GM19239 (cell line): ENCODE measurements at places on chromosomes 13 and 19.

GRCh38 chr13:60370343-60370742, 26.7 kb upstream of the TDRD3 start:
- no peak for DNase-seq

- DNase-seq = no peak
Observed at GRCh38 chr13:38361542-38362262, 12.1 kb downstream of the UFM1 start.

GRCh38 chr13:23867027-23867491, 22.1 kb downstream of the MIPEP start:
- no peak for DNase-seq

DNA sequence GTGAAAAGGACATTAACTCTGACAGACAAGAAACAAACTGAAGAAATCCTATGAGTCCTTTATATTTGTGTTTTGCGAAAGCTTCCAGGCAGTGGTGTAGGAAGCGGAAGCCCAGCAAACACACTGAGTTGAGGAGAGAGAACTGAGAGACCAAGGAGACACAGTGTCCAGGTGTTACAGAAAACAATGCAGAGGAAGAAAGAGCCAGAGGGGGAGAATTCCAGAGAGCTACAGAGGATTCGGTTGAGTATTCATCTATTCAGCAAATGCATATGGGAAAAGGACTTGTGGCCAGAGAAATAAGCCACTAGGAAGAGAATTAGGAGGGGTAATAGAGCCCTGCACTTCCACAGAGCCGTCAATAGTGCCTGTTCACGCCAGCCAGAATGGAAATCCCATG, 183.5 kb downstream of the LIG4 start:
- DNase-seq = no peak

DNA sequence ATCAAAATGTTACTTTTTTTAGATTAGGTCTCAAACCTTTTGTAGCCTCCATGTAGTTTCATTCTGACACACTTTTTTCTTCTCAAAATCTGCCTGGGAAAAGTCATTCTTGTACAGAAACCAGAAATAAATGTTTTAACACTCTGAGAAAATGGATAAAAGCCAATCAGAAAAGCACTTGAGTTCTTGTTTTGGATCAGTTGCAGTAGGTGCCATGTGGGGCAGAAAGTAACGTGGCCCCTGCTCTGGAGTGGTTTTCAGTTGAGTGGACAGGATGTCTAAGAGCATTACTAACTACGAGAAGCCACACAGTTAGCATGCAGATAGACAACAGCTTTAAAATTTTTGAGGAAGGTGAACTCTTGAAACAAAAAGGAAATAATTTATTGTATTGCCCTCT, 19.1 kb downstream of the GPR183 start:
- peak; percentile 32 for DNase-seq

GRCh38 chr13:113565526-113566226, 18.9 kb upstream of the TFDP1 start:
- no peak for DNase-seq

- no peak for DNase-seq
Observed at GRCh38 chr13:103288114-103288513, 221.9 kb upstream of the SLC10A2 start.

- DNase-seq = no peak
Observed at GRCh38 chr13:100203696-100204367, 114.9 kb downstream of the PCCA start.

- no peak for DNase-seq
Observed at GRCh38 chr13:41577436-41577835, 120.1 kb downstream of the RGCC start.

- no peak for DNase-seq
Observed at GRCh38 chr13:25248071-25248470, 39.2 kb downstream of the MTMR6 start.

DNA sequence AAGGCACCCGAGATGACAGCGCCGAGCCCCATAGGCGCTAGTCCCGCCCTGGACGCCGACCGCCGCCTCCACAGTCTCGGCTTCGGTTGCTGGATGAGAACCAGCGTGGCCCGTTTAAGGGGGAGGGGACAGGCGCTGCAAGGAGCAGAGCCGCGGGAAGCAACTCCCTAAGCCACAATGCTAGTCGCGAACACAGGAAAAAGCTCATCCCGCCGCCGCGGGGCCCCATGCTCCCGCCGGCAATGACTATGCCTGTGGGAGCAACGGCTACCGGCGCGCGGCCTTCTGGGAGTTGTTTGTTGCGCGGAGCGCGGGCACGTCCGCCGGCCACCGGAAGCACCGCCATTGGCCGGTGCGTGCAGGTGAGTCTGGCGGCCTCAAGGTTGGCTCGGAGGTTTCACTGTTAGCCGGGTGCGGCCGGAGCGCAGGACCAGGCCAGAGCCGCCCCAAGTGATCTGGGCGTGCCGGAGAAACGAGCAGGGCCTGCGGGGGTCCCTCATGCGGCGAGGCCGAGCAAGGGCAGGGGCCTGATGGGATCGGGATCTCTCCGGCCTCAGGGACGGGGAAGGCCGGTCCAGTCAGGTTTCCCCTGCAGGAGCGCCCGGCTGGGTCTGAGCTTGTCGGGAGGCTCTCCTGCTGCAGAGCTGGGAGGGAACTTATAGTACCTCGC, at the start of gene ZNF544:
ZNF544 (plus strand) TSS at position 330 of the 670 bp plus-strand sequence. CDS start 15,110 bp downstream, outside the sequence.
- DNase-seq = peak; percentile 82

DNA sequence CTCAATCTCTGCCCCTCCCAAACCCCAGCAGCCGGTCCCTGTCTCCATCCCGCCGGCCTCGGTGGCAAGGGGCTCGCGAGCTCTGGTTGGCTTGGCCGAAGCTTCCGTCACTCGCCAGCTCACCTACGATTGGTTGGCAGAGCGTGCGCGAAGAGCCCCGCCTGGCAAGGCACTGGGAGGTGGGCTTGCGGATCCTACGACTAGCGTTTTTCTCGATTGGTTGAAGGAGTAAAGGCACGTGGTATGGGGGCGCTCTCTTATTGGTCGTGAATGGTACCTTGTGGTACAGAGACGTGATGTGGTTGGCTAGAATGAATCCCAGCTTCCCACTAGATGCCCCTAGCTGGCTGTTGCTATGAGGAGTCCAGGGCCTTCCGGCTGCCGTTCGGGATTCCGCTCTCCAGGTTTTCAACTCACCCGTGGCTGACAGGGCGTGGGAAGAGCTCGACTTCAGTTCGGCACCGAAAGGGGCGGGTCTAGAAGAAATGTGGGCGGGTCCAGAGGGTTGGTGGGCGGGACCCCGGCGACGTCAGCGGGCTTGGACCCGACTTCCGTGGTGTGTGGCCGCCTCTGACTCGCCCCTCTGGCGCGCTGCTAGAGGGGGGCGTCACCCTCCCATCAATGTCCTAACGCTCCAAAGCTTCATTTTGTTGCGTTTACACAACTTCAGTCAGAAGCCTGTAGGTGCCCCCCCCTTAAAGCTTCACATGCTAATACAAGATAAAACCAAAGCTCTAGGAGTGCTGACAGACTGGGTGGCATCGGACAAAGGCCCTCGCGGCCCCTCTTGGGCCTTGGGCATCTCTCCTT, 847 bp upstream of the RAP2A start:
- peak; percentile 64 for DNase-seq

- no peak for DNase-seq
Observed at GRCh38 chr19:31803835-31804446, 454.7 kb upstream of the TSHZ3 start.

- no peak for DNase-seq
Observed at GRCh38 chr13:102930566-102930965, 84.7 kb downstream of the ERCC5 start.

DNA sequence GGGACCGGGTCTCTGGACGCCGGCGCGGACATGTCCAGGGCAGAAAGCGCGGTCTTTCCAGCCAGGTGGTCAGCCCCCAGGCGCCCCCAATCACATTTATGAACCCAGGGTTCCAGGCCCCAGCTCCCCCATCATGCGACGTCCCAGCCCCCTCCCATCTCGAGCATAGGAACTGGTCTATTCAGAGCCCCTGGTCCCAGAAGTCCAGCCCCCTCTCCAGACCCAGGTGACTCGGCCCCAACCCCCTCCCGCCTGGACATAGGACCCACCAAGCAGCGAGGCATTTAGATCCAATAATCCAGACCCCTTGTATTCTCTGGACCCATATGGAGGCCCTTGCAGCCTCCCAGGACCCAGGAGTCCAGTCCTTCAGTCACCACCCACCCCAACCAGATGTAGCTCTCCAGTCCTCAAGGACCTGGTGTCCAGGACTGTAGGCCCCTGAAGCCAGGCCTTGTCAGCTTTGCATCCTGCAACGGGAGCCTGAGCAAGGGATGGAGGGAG, 501 bp downstream of the APLP1 start:
- DNase-seq = no peak

GRCh38 chr19:6503407-6504201, 1.5 kb upstream of the TUBB4A start:
- no peak for DNase-seq

DNA sequence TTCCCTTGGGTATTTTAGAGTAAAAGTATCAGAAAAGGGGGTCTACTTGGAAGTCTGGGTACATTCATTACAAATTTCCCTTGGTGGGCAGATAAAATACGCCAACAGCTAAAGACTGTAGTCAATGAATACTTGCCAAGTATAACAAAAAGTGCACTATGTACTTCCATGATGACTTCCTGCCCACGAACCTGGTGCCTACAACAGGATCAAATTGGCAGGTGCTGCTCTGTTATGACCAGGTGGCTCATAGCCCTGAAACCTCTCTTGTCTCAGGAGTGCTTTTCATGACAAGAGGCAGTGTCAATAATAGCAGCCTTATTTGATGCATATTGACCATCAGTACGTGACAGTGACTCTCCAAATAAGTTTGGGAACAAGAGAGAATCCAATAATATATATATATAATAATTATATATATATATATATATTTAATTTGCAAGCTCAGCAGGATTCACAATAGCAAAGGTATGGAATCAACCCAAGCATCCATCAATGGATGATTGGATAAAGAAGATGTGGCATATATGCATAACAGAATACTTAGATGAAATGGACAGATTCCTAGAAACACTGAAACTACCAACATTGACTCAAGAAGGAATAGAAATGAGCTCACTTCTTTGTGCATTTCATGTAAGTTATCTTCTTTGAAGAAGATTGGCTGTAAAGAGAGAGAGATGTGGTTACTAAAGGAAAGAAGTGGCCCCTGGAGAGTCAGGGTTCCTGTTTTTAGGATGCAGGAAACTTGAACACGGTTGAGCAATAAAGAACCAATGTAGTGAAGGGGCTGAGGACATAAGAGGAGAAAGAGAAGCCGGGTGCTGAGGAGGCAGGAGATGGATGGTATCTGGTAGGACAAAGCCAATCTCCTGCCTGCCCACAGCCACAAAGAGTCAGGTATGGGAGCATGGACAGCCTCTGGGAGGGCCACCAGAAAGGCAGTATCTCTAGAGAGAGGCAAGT, 52.0 kb upstream of the GTF2F2 start:
- no peak for DNase-seq

DNA sequence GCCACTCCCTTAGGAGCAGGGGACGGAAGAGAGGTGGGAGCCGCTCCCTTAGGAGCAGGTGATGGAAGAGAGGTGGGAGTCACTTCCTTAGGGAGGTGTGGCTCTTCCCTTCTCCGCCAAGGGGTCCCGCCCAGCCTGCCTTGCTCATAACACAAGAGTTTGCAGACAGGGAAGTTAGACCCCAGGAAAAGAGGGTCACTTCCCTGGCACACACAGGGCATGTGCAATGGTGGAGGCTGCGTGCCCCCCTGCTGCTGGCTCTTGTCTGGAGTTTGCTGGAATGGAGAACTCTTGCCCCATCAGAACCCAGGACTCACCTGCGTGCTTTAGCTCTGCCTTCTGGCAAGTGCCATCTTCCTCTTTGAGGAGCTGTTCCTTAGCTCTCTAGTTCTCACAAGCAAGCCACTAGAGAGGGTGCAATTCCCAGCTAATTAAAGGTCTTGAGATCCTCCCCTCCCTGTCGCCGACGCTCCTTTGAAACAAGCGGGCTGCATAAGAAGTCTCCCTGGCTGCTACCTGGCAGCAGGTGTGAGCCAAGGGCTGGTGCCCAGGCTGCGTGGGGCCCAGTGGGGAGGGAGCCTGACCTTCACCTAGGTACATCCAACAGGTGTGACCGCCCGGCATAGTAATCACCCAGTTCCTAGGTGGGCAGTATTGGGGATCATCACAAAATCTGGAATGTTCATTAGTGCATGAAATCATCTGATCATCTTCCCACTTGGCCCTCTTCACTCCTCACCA, 281.6 kb downstream of the ZNF536 start:
- DNase-seq = no peak

GRCh38 chr13:91270031-91270430, 77.5 kb upstream of the MIR17HG start:
- DNase-seq = no peak

DNA sequence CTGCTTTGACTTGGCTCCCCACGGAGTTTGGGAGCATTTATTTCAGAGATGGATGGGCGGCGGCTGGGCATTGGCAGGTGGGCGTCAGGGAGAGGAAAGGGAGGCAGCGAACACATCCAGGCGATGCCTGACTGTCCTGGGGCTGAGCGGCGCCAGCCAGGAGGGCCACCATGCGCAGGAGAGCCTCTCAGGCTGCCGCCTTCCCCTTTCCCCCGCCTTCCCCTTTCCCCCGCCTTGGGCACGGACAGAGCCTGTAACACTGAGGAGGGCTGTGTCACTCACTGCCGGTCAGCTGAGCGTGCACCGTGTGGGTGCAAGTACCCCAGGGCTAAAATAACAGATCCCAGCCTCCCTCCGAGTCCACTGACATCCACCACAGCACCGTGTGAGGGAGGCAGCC, 11.4 kb downstream of the MCF2L start:
- DNase-seq = no peak

GRCh38 chr19:51691074-51691583, 2.0 kb upstream of the SPACA6 start:
- no peak for DNase-seq

DNA sequence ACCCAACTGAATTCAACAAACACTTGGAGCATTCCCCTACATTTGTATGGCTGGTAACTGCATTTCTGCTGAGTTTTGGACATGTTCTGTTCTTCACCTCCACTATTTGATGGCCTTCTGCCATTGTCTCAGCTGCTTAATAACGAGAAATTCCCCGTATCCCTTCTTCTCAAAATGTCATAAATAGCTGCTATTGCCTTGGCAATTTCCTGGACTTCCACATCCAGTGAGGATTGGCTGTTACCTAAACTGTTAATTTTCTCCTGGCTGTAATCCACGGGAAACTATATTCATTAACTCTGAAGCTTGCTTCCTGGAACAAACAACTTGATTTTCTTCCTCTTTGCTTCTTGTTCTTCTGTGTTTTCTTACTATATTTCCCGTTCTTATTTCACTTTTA, 69.5 kb upstream of the TDRD3 start:
- no peak for DNase-seq

DNA sequence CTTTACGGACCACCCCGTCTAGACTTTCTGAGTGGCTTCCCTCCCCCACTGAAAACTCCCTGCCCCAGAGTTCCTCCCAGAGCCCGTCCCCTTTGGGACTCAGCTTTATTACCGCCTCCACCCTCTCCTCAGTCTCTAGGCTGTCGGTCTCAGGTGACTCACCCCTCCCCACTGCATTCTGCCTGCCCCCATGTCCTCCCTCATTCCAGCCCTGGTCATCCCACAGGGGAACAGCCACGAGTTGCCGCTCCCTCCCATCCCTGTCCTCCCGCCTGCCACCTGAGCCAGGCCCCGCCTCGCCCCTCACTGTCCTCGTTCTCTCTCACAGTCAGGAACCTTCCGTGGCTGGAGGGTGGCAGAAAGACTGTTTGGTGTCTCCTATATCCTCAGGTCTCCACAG, 57.3 kb downstream of the SMARCA4 start:
- no peak for DNase-seq

GRCh38 chr13:76656056-76656455, 230.1 kb downstream of the KCTD12 start:
- no peak for DNase-seq
